ENCODE measurements at places on chromosomes 4 and X.

GRCh38 chr4:26589705-26590104 lies 5.8 kb downstream of the TBC1D19 start:
- no peaks in the 10 kb centered on the region for H3K4me1 ChIP-seq
- H3K27me3 ChIP-seq: no peaks in the 10 kb centered on the region
- no peak overlapping the region for H3K4me3 ChIP-seq
- no peak for DNase-seq
- H3K27ac ChIP-seq: no peak overlapping the region

- no peaks in the 10 kb centered on the region for H3K27me3 ChIP-seq
- H3K36me3 ChIP-seq: no peaks in the 10 kb centered on the region
- H3K27ac ChIP-seq: no peak overlapping the region
- H3K4me1 ChIP-seq: no peaks in the 10 kb centered on the region
- no peak for DNase-seq
- H3K4me3 ChIP-seq: no peak overlapping the region
Measured at GRCh38 chr4:104940927-104941326, 205.7 kb upstream of the TET2 start.

GRCh38 chr4:119672938-119673337 lies 44.3 kb upstream of the PDE5A start:
- no peaks in the 10 kb centered on the region for H3K4me1 ChIP-seq
- no peaks in the 10 kb centered on the region for H3K27me3 ChIP-seq
- DNase-seq: no peak
- H3K27ac ChIP-seq: no peak overlapping the region
- H3K36me3 ChIP-seq: no peaks in the 10 kb centered on the region

GRCh38 chr4:6162885-6163284 lies 37.5 kb downstream of the JAKMIP1 start:
- no peak overlapping the region for H3K4me3 ChIP-seq
- no peak overlapping the region for H3K27ac ChIP-seq
- no peaks in the 10 kb centered on the region for H3K27me3 ChIP-seq
- peaks cover 8% of the 10 kb centered on the region for H3K4me1 ChIP-seq

GRCh38 chr4:145130788-145131399 lies 32.8 kb downstream of the ABCE1 start:
- no peaks in the 10 kb centered on the region for H3K27me3 ChIP-seq
- no peak for DNase-seq
- H3K4me3 ChIP-seq: no peak overlapping the region
- H3K4me1 ChIP-seq: peaks cover 5% of the 10 kb centered on the region

GRCh38 chr4:104530426-104530825 lies 35.7 kb upstream of the CXXC4 start:
- no peaks in the 10 kb centered on the region for H3K4me1 ChIP-seq
- H3K36me3 ChIP-seq: no peaks in the 10 kb centered on the region
- H3K27ac ChIP-seq: no peak overlapping the region
- H3K27me3 ChIP-seq: no peaks in the 10 kb centered on the region
- no peak overlapping the region for H3K4me3 ChIP-seq
- no peak for DNase-seq

GRCh38 chrX:97751735-97752134 lies 868.0 kb downstream of the RPA4 start:
- H3K4me1 ChIP-seq: no peaks in the 10 kb centered on the region
- H3K27me3 ChIP-seq: no peaks in the 10 kb centered on the region
- H3K36me3 ChIP-seq: no peaks in the 10 kb centered on the region
- no peak overlapping the region for H3K27ac ChIP-seq
- no peak for DNase-seq
- H3K4me3 ChIP-seq: no peak overlapping the region

GRCh38 chrX:20063716-20064351 lies 52.9 kb downstream of the MAP7D2 start:
- no peak overlapping the region for H3K27ac ChIP-seq
- no peak for DNase-seq
- H3K4me1 ChIP-seq: peaks cover 4% of the 10 kb centered on the region
- no peaks in the 10 kb centered on the region for H3K36me3 ChIP-seq

DNA sequence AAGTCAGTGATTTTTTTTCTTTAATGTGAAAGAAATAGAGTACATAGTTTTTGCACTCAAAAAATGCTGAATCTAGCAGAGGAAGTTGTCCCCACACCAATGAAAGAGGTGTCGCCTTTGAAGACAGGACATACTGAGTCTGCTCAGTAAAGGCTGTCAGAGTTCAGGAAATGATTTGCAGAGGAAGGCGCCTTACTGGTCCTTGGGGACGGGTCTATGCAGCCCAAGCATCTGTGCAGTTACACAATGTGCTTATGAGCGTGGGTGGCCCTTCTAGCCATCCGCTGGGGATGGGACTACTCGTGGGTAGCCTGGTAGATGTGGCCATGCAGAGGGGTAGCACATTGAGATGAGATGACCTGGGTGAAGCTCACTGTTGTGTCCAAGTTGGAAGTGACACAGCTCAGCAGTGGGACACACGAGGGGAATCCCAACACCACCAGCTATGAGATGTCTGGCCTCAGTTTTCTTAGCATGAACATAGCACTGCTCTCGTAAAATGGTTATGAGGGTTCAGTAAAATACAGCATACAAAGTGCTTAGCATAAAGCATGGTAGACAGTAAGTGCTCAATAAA lies 116.5 kb upstream of the RBPJ start:
- no peak overlapping the region for H3K4me3 ChIP-seq
- no peak overlapping the region for H3K27ac ChIP-seq
- peaks cover 22% of the 10 kb centered on the region for H3K4me1 ChIP-seq
- peak; percentile 29 for DNase-seq
- H3K36me3 ChIP-seq: no peaks in the 10 kb centered on the region

DNA sequence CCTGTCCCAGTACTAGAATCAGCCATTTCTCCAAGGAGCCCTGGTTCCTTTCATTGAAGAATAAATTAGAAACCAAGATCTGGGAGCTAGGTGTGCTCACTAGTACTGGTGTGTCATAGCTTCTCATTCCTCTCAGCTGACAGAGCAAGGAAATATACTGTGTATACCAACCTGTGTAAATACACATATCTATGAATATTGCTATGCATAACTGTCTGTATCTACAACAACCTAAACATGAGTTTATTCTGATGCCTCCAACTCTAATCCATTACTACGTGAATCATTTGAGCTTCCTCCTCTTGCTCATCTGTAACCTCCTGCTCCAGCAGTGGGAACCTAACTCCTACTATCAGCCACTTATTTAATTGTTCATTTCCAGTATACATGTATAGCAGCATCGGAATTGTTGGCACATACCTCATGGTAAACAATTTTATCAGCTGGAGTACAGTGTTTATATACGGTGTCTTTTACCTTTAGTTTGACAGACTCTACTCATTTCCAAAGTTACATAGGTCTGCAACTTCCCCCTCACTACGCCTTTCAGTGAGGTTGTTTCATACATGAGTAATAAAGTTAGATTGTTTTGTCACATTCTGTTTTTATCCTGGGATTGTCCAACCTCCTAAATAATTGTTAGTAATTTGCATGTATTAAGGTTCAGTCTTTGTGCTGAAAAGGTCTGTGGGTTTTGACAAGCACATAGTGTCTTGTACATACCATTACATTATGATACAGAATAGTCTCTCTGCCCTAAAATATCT lies 7.1 kb upstream of the SCRG1 start:
- H3K27ac ChIP-seq: no peak overlapping the region
- H3K27me3 ChIP-seq: no peaks in the 10 kb centered on the region
- DNase-seq: no peak
- H3K36me3 ChIP-seq: no peaks in the 10 kb centered on the region
- H3K4me3 ChIP-seq: no peak overlapping the region

Data from CD4-positive, alpha-beta T cell (primary cell).